ENCODE measurements at places on chromosomes 7 and 10.
A peak's percentile ranks its signal among the peaks of the same experiment; 100 is the strongest.

- DNase-seq, result no peak
These were observed 17.4 kb downstream of the IRF5 start for GRCh38 chr7:128954830-128955802.

DNA sequence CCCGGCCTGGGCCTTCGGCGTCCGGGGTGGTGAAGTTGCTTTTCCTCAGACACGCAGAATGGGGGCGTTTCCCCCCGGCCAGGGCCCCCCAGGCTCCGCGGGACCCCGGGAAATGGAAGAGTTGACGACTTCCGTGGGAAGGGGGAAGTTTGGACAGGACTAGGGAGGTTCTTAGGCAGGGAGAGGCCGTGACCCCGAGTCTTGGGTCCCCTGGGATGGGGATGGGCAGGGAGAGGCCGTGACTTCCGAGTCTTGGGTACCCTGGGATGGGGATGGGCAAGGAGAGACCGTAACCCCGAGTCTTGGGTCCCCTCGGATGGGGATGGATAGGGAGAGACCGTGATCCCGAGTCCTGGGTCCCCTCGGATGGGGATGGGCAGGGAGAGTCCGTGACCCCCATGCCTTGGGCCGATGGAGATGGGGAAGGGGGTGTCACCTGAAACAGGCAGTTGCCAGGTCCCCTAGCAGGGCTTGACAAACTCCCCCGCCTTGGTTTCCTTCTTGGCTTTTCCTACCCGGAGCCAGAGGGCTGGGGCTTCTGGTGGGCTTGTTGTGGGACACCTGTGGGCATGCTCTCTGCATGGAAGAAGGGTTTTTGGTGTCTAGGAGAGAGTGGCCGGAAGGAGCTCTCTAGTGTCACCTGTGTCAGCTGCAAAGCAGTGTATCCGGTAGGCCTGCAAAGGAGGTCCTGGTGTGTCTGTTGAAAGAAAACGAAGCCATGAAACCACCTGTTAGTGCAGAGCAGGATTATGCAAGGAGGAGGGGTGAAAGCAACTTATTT, 1.1 kb downstream of the TRRAP start:
- DNase-seq, result peak; percentile 83

DNA sequence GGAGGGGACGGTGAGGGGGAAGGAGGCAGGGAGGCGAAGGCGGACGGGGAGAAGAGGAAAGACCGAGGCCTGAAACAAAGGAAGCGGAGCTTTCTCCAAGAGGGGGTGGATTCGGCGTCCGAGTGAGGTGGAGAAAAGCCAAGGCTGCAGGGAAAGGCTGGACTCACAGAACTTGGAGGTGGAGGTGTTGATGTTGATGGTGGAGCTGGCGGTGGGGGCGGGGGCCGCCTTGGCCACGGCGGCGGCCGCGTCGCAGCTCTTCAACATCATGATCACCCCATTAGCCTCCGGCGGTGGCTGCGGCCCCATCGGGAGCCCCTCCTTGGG, 578 bp downstream of the CACUL1 start:
- DNase-seq, result no peak

DNA sequence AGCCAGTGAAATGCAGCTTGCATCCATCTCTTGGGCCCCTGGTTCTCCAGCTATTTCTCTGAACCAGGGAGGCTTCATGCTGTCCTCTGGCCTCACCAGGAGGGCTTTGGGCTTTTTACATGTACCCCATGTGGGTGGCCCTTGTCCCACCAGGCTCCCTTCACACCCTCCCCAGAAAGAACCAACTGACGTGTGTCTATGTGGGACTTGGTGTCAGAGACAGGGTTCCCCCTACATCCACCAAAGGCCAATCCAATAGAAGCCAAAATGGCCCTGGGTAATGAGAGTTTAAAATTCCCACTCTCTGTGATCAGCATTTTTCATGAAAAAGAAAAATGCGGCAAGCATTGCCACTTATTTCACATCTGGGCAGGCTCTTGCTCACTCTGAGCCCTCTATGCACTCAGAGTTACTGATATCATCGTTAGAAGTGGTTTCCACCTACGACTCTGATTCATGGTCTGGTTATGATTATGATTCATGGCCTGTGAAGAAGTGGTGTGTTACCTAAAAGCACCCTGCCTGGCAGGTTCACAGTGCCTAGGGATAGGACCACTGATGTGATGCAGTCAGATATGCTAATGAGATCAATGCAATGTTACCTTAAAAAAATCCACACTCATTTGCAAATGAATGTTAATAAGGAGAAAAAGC, 133.5 kb downstream of the BUB3 start:
- peak; percentile 79 for DNase-seq

Data from activated CD4-positive, alpha-beta T cell treated with anti-CD3 and anti-CD28 coated beads, Interleukin-2, Interleukin-6, amounts not matched to agents 100 ng/mL and 50 ng/mL, durations not matched to agents 16 hours and 8 hours (primary cell).